MV-4-11 (cell line): ENCODE measurements at places on chromosomes 12 and 14.

GRCh38 chr12:127677537-127678131 is 589.3 kb upstream of the TMEM132C start:
- peak; percentile 75 for DNase-seq

- no peak for DNase-seq
Measured at GRCh38 chr12:69298947-69299346, 49.2 kb upstream of the LYZ start.

DNA sequence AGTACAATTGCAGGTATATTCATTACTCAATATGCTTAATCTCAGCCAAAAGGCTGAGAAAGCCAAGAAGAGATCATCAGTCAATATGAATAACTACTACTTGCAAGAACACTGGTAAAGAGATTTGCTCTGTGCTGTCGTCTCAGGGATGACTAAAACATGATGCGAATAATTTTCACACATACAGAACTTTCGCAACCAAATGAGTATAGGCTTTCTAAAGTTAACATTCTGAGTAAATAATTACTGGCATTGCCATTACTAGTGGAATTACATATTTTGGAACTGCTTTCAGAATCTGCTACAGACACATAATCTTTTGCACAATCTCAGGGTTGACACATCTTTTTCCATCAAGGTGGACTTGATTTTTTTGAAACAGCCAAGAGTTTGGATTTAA is 24.7 kb downstream of the NCKAP1L start:
- DNase-seq: no peak

DNA sequence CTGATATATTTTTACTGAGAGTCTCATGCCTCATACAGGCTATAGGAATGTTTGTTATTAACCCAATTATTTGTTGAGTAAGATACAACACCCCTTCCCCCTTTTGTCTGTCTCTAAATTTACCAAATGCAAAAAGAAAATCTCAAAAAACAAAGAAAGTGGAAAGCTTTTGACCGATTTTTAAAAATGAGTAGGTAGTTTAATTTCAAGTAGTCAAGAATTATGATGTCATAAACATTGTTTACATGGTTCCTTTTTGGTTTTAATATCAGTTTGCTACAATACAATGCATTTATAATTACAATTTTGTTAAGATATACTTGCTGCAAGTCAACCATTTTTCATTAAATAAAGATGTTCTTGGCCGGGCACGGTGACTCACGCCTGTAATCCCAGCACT is 84.7 kb upstream of the HMGA2 start:
- DNase-seq: no peak

- DNase-seq: no peak
Measured at GRCh38 chr12:121233628-121234020, 23.7 kb downstream of the P2RX4 start.

DNA sequence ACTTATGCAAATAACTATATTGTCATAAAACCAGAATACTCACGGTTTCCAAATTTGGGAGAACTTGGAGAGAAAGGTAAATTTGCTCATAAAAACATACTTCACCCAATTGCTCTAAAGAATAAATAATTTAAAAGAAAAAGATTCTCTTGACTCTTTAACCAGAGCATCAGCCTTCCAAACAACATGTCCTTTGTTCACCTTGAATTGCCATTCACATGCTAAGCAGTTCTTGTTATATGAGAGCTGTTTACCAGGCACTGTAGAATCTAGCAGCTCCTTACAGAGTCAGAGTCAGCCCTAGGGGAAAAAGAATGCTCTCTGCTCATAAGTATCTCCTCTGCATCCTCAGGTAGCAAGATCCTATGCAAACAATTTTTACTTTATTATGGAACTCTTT is 10.2 kb downstream of the SLCO1A2 start:
- DNase-seq: no peak

DNA sequence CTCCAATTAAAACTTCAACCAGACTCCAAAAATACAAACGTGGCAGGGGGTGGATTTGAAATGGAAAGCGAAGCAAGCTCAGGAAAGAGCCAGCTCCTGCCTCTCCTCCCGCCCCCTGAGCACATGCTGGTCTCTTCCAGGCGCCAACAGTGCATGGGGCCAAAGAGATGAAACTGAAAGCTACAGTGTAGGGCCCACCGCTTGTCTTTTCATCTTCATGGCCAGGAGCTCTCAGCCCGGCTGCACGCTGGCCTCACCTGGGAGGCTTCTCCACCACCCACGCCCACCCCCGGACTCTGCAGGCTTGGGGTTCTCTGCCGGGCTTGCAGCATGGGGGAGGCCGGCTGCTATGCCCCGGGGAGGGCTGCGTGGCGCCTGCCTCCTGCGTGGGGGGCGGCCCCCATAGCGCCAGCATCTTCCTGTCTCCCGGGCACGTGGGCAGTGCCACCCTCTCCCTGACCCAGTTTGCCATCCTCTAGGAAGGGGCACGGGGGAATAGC is 2.0 kb downstream of the RIMBP2 start:
- DNase-seq: no peak

GRCh38 chr12:57452181-57452936 is 2.7 kb upstream of the INHBE start:
- DNase-seq: peak; percentile 84

DNA sequence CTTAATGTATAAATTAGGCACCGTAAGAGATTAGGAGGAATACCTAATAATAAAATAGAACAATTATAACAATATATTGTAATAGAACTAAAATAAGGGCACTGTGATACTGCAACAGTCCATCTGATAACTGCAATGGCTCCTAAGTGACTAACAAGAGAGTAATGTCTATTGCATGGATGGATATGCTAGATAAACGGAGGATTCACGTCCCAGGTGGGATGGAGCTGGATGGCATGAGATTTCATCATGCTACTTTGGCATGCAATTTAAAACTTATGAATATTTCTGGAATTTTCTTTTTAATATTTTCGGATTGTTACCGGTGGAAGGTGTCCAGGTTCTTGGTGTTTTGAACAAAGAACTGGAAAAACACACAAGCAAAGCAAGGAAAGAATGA is 2.2 kb upstream of the TMEM19 start:
- no peak for DNase-seq

DNA sequence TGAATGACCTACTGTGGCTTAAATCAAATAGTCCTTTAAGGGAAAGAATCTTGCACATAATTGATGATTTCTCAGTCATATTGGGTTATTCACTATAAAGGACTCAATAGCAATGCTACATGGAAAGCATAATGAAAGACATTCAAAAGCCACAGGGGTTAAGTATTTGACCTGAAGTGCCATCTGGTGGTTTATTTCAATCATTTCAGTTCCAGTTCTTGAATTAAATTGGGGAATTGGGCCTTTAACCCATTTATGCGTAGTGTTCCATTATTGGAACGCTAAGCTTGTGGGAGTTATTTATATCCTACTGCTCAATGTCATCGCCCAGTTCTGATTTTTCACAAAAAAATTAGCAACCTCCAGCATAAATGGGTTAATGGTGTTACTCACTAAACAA is 41.3 kb upstream of the C12orf71 start:
- peak; percentile 25 for DNase-seq

- no peak for DNase-seq
Measured at GRCh38 chr12:94498073-94498472, 38.4 kb upstream of the CEP83 start.

- no peak for DNase-seq
Measured at GRCh38 chr14:62409626-62410300, 635.5 kb downstream of the KCNH5 start.

- no peak for DNase-seq
Measured at GRCh38 chr12:130666645-130667044, 49.5 kb downstream of the RIMBP2 start.

DNA sequence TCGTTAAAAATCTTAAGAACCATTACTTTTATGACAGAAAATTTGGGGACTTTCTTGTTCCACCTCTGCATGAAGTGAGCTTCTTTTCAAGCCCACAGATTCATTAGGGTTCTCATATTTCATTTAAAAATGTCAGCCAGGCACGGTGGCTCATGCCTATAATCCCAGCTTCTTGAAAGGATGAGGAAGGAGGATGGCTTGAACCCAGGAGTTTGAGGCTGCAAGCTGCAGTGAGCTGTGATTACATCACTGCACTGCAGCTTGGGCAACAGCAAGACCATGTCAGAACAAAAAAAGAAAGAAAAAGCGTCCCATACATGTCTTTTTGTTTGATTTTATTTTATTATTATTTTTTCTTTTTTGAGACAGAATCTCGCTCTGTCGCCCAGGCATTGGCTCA is 43.4 kb upstream of the ATF1 start:
- no peak for DNase-seq

DNA sequence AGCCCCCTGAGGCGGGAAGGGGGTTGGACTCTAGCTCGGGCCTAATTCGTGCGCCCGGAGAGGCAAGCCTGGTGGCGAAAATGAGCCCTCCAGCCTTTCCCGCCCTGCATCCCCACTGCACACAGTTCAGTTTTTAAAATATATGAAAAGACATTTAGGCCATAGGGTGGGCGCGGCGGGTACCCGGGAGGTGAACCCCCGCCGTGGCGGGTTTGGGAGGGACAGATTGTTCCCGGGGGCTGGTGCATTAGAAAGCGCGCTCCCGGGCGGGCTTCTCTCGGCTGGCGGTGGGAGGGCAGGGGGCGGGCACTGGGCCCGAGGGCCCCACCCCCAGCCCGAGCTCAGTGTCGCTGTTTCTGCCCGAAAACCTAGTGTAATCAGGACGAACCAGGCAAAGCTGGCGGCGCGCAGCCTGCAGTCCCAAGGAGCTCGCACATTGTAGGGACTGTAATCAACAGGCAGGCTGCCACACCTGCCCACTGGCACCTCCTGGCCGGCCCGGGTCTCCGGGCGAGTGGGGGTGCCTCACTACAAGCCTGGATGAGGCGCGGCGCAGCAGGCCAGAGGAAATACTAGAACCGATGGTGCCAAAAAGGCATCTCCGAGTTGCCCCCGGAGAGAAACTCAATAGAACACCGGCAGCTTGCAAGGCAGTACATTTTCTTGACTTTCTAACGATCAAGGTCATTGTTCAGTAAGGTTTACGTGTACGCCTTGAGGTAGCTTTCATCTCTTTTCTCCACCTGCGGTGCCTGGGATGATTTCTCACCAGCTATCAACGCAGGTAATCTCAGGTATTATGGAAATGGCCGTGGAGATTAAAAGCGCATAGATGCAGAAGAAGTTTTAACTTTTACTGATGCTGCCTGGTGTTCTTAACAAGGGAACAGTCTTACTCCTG is 764 bp upstream of the SPTB start:
- no peak for DNase-seq

GRCh38 chr14:36967892-36968555 is 204.4 kb downstream of the SLC25A21 start:
- DNase-seq: no peak

- peak; percentile 18 for DNase-seq
Measured at GRCh38 chr14:103625356-103626095, 3.5 kb upstream of the KLC1 start.

DNA sequence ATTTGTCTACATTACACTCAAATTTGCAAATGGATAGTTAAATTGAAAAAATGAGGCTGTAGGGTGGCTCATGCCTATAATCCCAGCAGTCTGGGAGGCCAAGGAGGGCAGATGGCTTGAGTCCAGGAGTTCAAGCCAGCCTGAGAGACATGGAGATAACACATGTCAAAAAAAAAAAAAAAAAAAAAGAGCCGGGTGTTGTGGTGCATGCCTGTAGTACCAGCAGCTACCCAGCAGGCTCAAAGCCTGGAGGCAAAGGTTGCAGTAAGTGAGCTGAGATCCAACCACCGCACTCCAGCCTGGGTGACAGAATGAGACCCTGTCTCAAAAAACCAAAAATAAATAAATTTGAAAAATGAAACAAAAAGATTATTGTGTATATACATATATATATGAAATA is 119.9 kb upstream of the MGAT4C start:
- DNase-seq: no peak

- no peak for DNase-seq
Measured at GRCh38 chr12:43579206-43579605, 27.2 kb upstream of the ADAMTS20 start.

DNA sequence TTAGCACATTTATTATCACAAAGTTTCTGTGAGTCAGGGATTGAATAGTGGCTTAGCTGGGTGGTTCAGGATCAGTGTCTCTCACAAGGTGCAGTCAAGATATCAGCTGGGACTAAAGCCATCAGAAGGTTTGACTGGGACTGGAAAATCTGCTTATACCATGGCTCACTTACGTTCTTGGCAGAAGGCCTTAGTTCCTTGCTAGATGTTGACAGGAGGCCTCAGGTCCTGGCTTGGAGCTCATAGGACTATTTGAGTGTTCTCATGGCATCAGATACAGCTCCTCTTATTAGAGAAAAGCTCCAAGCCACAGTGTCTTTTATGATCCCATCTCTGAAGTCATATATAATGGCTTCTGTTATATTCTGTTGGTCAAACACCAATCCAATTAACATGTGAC is 127.3 kb downstream of the SLC6A15 start:
- DNase-seq: no peak

DNA sequence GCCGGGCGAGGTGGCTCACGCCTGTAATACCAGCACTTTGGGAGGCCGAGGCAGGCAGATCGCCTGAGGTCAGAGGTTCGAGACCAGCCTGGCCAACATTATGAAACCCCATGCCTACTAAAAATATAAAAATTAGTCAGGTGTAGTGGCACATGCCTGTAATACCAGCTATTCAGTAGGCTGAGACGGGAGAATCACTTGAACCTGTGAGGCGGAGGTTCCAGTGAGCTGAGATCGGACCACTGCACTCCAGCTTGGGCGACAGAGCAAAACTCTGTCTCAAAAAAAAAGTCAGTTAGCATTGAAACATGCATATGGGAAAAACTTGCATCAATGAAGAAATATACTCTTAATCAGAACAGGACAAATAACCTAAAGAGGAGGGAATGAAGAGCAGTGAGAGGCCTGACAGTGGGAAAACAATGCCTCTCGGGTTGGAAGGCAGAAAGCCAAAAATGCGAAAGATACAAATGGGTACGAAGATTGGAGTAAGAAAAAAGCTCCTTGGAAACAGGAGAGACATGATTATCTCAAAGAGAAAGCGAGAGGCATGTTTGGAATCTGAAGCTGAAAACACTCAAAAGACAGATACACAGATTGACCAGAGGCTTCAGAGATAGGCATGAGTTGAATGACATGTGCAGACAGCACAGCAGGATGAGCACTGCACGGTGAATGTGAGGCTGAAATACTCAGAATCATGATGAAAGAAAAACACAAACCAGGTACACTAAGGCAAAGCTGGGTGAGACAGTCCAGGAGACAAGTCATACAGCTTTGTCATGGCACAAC is 30.6 kb downstream of the RESF1 start:
- DNase-seq: no peak

DNA sequence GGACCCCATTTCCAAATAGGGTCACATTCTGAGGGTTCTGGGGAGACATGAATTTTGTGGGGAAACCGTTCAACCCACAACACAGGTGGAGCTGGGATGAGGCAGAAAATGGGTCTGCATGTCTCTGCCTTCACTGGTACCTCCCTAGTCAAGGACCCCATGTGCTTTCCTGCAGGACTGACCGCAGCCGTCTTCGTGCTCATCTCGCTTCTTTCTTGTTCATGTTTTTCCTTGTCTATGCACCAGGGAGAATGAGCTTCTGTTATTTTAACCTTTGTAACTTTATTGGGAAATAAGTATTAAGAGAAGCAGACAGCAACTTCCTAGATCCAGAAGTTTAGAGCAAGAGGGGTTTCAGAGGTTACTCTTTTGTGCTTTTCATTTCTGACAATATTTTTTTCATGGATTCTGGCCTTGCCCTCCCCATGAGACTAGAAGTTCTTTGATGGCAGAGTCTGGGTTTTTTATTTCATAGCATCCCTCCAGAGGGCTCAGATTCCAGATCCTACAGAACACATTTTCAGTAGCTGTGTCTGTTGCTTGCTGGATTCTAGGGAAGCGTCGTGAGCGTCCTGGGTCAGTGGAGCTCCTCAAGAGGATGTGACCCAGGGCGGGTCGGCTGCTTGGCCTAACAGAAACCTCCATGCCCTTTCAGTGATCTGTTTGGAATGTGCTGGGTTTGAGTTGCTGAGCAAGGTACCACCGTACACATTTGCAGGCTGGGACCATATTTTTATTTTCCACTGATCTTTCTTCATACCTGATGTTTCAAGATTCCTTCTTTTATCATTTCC is 104.2 kb downstream of the ADGRD1 start:
- DNase-seq: no peak
